ENCODE measurements at places on chromosomes 5 and 9. TPM values are rescaled to one million over a fixed set of nuclear protein-coding genes. Genes with fewer than 3 reads are reported as not detected.

GRCh38 chr5:141866096-141866495 lies 12.1 kb downstream of the PCDH1 start:
- DNase-seq: no peak

FBXW2 gene
- total RNA-seq: 87.8 TPM

GRCh38 chr5:140023611-140024191 lies 19.4 kb downstream of the NRG2 start:
- no peak for DNase-seq

- no peak for DNase-seq
These were observed 53.2 kb upstream of the TMEM171 start for GRCh38 chr5:73067213-73067612.

TLR4 gene
- total RNA-seq: 0.07 TPM

DNA sequence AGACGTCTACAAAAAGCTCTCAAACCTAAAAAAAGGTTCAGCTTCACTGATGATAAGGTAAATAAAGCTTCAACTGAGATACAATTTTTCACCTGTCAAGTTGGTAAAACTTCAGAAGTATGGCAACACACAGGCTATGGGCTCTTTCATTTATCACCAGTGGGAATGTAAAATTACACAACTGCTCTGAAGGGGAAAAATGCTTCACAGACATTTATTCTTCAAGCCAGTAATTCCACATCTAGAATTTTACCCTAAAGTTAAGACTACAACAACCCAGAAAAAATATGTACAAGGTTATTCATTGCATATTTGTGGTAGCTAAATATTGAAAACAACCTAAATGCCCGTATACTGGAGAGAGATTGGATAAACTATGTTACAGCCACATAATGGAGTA lies 48.1 kb upstream of the NREP start:
- no peak for DNase-seq

DNA sequence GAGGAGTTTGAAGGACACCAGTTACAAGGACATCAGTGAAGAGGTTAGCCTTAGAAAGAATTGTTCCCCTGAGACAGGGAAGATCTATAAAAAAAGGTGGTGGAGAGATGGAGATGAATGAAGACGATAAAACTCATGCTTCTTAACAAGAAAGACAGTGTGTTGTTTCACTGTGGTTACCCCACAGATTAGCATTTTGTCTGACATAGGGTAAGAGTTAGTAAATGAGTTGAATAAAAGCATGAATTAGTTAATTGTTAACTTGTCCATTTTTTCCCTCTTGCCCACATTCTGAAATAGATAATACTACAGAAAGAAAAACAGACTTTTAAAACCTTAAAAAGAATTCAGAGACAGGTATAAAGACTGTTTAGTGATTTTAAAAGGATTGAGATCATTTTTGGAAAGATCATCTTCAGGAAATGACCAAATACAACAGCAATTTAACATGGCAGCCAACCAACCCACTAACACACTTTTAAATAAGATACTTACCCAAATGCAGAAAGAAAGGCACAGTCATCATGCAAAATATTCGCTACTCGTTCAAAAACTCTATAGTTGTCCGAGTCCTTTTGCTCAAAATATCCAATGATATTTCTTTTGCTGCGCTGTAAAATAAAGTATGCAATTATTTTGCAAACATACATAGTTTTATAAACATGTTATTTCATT lies 78.5 kb downstream of the ERP44 start:
- DNase-seq: no peak

MYOZ3 gene
- total RNA-seq: not detected

DNA sequence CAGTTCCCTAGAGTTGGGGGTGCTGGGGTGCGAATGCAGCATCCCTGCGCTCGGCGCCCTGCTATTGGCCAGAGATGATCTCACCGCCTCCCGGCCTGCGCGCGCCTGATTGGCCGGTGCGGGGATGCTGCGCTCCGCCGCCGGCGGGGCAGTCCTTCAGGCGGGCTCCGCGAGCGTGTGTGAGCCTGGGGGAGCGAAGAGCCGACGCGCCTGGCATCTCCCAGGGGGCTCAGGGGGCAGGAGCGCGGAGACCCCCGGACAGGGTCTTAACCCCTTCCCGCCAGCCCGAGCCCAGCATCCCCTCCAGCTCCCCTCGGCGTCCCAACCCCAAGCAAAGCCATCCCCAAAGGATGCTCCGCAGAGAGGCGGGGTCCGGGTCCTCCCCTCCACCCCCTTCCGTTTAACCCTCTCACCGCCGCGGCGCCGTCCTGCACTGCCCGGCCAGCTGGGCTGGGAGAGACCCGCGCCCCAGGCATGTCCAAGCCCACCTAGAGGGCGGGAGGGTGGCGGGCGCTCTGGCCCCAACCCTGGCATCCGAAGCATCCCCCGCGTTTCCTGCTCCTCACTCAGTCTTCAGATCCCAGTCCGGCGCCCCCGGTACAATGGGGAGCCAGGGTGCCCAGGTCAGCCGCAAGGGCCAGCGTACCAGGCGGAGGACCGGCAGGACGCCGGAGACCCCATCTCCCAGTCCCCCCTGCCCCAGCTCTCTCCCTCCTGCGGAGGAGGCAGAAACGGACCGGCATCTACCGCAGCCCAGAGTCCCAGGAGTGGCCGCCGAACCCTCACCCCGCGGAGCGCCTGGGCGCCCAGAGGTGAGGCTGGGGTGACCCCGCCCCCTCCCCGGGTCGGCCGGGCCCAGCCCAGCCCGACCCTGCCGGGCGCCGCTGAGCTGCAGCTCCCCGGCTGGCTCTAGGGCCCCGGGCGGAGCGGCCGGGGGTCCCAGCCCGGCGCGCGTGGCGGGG lies 19.3 kb upstream of the TOR2A start:
- no peak for DNase-seq

- DNase-seq: no peak
These were observed 1.3 kb downstream of the LRRC14B start for GRCh38 chr5:192691-192969.

LCN15 gene
- not detected for total RNA-seq

NEUROG1 gene
- total RNA-seq: not detected

All from CD4-positive, CD25-positive, alpha-beta regulatory T cell (primary cell).